ENCODE measurements at places on chromosomes 2 and 18.

GRCh38 chr2:235834781-235835180 lies 333.4 kb downstream of the GBX2 start:
- DNase-seq = no peak

GRCh38 chr18:54479365-54479764 lies 111.7 kb upstream of the DYNAP start:
- no peak for DNase-seq

DNA sequence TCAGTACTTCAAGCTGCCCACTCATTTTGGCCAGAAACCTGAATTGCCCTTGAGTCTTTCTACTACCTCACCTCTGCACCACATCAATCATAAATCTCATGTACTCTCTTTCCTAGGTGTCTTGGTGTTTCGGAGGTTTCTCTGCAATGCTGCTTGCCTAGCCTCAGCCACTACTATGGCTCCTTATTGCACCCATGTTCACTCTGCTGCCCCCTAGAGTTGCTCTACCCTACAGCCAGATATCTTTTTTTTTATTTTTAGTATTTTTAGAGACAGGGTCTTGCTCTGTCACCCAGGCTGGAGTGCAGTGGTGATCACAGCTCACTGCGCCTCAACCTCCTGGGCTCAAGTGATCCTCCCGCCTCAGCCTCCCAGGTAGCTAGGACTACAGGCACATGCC lies 413.0 kb downstream of the PTPRM start:
- no peak for DNase-seq

DNA sequence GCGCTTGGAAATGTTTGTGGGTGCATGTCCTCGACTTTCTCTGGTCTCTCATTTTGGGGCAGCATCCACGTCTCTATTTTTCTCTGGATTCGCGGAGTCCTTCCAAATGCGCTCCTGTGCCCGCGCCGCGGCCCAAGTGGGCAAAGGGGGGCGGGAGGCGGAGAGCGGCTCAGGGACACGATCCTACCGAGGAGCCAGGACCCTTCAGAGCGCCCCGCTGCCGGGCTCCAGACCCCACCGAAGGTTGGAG lies 990 bp downstream of the EPAS1 start:
- no peak for DNase-seq

Measured in stimulated activated CD8-positive, alpha-beta memory T cell treated with anti-CD3 and anti-CD28 coated beads, Interleukin-4, amount 100 ng/mL, for 1 hour (primary cell).